ENCODE measurements at places on chromosomes 12 and 14.
A peak's percentile ranks its signal among the peaks of the same experiment; 100 is the strongest.

GRCh38 chr12:124190312-124191023 is 104.4 kb upstream of the RFLNA start:
- DNase-seq: no peak

DNA sequence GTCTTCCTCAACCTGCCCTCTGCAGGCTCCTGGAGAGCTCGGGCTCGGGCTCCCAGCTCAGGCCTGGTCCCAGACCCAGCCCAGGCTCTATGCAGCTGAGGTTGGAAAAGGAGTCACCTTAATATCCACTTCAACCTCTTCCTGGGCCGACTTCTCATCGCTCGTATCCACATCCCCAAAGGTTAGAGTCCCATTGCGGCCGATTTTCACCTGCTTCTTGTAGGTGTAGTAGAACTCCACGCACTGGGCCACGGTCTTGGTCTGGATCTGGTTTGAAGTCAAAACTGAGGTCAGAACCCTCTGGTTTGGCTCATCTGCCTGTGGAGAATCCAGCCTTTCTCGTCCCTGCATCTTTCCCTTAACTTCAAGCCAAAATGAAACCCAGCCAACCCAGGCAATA is 8.4 kb upstream of the PNMA1 start:
- no peak for DNase-seq

DNA sequence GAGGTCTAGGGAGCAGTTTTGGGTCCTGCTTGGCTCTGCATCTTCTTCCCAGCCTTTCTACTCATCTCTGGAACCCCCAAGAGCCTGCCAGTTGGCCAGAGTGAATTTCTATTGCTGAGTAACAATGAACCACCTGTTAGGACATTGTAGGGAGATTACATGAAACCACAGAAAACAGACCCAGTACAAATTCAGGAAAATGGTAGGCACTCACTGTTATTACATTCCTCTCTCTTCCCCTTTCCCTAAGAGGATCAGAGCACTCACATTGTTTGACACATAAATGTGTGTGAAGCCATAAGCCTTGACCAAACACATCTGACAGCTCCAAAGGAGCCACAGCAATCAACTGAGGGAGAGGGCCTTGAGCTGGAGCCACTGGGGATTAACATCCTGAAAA is 216.1 kb downstream of the TMEM132D start:
- DNase-seq: no peak

GRCh38 chr12:127113945-127114344 is 1153.0 kb upstream of the TMEM132C start:
- DNase-seq: no peak

GRCh38 chr14:75969891-75970290 is 11.9 kb downstream of the TGFB3 start:
- no peak for DNase-seq

DNA sequence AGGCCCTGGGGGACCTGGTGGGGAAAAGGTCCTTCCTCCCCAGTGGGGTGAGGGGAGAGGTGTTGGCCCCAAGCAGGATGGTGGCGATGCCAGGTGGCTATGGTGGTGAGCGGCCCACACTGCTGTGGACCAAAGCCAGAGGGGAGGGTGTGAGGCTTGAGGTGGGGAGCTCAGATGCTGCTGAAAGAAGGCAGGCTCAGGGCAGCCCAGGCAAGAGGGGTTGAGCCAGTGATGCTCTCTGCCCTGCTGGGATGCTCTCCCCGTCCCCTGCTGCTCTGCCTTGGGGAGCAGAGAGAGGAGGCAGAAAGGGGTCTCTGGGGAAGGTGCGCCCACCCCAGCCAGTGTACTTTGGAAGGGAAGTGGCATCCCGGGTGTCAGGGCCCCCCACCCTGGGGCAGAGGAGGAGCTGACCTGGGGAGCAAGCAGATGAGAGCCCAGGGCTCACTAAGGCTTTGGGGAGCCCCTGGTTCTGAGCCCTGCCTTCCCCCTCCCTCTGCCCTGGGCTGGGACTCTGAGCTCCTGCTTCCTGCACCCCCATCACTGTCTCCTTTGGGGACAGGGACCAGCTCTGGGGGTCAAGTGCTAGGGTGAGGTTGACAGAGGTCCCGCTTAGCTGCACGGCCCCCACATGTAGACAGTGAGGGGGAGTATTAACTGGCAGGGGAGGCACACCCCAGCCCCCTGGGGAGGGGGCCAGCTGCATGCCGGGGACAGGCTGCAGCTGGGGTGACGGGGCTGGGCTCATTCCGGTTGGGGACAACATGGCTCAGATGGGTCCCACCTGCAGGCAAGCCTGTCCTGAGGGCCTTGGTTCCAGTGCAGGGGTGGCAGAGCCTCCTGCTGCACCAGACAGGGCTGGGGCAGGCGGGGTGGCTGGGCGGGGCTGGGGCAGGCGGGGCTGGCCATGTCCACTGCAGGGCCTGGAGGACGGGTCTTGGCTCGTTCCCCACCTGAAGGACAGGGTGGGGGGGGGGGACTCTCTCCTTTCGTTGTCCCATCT is 124.4 kb downstream of the KIF26A start:
- DNase-seq: peak; percentile 1

DNA sequence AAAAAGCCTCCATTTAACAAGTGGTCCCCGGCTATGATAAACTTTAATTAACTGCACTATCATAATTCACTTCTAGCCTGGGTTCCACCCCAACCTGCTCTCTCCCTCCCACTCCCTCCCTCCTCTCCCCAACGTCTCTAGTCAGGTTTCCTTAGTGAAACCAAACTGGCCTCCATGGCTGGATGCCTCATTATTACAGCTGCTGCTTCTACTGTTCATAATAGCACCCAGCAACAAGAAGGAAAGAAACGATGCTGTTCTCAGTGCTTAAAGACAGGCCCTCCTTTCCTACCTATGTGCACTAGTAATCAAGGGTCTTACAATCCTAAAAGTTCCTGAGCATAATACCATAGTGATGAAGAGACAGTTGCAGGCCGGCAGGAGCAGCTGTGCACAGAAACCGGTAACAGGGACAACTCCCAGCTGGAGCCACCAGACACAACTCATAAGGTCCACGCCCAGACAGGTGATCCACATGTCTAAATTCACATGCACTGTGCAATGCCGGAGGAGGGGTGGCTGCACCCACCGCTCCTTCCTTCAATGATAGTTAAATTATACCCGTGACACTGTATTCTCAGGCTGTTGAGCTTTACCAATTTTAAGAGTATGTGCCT is 6.2 kb downstream of the IRF2BPL start:
- no peak for DNase-seq

DNA sequence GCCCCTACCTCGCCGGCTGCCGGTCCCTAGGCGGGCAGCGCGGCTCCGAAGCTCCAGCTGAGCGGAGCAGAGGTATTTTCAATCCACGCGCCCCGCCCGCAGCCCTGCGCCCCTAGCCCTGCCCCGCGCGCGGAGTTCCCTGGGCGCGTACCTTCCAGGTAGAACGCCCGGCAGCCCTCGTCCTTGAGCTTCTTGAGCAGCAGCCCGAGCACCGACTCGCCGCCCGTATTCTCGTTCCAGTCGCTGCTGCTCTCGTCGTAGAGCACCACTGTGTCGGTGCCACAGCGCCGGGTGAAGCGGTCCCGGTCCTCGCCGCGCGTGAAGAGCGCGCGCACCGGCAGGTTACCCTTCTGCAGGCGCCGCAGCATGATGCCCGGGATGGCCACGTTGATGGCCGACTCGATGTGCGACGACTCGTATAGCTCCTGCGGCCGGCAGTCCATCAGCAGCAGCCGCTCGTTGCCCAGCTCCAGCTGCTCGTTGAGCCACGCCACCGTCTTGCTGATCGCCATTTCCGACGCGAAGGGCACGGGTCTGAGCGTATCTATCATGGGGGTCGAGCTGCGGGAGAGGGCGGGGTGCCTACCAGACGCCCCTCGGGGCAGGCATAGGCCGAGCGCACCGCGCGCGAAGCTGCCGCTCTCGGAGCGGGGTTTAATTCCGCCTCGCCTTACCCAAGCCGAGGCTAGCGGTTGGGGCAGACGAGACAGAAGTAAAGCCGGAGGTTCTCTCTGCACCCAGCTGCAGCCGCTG is 636 bp downstream of the DUSP6 start:
- peak; percentile 37 for DNase-seq

DNA sequence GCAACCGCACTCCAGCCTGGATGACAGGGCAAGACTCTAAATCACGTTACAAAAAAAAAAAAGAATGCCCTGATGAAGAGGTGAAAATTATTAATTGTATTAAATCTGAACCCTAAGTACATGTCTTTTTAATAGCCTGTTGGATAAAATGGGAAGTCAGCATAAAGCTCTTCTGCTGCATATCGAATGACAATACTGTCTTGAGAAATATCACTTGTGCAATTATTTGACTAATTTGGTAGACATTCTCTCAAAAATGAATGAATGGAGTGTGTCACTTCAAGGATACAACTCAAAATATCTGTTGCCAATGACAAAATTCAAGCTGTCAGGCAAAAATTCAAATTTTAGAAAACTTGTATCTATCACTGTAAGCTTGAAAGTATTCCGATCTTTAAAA is 38.9 kb downstream of the DNAI7 start:
- DNase-seq: no peak

- no peak for DNase-seq
Observed at GRCh38 chr12:66063916-66064315, 66.6 kb downstream of the LLPH start.

- DNase-seq: no peak
Observed at GRCh38 chr12:101491329-101491728, 16.2 kb downstream of the SPIC start.

- DNase-seq: peak; percentile 72
Observed at GRCh38 chr14:20632831-20633691, 8.4 kb downstream of the OR6S1 start.

- DNase-seq: no peak
Observed at GRCh38 chr14:68756000-68756481, 36.8 kb downstream of the ZFP36L1 start.

- DNase-seq: no peak
Observed at GRCh38 chr12:19647806-19648556, 208.7 kb downstream of the AEBP2 start.

- peak; percentile 32 for DNase-seq
Observed at GRCh38 chr12:110501399-110501751, 536 bp downstream of the VPS29 start.

DNA sequence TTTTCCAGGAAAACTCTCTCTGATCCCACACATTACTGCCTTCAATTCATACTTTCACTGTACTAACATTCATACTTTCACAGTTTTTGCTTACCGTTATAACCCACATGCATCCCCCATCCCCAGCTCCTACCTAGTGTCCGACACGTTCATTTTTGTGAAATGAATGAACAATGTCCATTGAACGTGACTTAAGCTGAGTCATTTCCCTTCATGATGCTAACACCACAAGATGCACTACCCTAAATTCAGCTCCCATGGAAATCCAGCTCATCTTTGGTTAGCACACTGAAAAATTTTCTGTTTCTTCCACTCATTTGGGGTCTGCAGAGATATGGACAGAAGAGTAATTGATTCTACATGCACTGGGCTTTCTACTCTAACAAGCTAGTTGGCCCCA is 84.7 kb downstream of the GALNT4 start:
- no peak for DNase-seq

DNA sequence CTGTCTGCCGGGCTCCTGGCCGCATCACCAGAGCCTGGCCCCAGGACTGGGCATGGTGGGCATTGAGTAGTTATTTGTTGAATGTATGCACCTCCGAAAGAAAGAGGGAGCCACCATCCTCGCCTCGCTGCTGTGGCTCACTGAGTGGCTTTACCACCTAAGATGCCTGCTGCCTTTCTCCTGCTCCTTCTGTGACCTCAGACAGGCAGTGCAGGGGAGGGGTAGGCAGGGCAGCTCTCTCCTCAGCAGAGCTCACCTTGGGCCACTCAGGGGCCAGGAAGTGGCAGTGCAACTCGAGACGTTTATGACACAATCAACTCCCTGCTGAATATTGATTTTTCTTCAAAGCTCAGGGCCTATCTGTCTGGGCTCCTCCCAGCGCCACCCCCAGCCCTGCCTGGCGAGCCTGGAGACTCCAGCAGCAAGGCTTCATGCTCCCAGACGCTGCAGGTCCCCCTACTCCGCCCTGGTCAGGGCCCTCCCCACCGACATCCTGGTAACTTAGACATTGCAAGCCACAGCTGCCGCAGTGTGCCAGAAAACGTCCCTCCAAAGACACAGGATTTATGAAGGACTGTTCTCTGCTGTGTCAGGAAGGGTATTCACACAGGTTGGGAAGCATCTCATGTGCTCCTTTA is 84.3 kb upstream of the DIO3 start:
- DNase-seq: no peak

- no peak for DNase-seq
Observed at GRCh38 chr12:41486718-41487117, 298.6 kb downstream of the PDZRN4 start.

DNA sequence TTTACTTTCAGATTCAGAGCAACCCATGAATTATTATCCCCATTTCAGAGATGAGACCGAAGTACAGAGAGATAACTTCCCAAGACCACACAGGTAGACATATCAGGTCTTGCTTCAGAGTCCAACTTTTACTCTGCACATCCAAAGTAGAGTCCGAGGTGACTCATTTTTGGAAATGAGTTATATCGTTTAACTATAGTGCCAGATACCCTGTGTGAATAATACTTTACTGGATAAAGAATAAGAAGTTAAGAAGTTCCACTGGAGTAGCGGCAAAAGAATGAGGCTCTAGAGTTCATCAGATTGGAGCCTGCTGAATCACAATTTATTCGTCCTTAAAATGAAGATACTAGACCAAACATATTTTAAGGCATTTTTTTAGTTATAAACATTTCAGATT is 124.7 kb downstream of the EPS8 start:
- DNase-seq: no peak

DNA sequence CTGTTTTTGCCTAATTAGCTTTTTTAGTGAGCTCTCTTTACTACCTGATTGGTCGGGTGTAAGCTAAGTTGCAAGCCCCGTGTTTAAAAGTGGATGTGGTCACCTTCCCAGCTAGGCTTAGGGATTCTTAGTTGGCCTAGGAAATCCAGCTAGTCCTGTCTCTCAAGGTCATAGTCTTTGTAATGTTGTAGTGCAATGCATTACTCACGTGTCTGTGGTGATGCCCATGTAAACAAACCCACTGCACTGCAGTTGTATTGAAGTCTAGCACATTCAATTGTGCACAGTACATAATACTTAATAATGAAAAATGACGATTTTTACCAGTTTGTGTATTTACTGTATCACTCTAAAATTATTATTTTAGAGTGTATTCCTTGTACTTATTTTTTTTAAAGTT is 335.5 kb downstream of the NUAK1 start:
- no peak for DNase-seq

DNA sequence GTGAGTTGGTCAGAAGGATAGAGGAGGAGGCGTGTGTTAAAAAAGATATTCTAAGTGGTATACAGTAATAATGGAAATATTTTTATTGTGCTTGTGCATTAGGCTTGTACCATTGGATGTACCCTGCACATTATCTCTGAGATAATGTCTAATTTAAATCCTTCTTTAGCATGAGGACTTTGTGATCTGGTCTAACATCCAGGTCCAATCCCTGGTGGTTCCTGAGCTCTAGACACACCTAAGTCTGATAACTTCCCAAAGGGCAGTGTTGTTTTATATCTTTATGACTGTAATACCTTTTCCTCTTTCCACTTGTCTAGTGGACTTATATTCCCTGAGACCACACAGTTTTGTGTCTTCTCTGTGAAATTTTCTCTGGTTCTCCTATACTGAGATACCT is 20.6 kb downstream of the PRPF39 start:
- DNase-seq: no peak

DNA sequence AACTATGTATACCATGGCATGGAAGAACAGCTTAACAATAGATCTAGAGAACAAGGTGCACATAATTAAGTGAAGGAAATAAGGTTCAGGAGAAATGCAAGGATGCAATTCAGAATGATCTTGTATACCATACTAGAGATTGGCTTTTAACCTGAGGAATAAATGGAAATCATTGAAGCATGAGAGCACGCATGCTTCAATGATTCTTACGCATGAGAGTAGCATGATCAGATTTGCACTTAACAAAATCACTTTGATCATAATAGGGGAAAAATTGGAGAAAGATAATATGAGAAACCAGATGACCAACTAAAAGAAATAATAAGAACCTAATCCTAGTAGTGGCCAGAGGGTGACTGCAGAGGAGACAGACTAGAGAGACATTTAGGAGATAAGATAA is 133.3 kb upstream of the FSCB start:
- no peak for DNase-seq

Data from stimulated activated CD4-positive, alpha-beta T cell treated with anti-CD3 and anti-CD28 coated beads, Interleukin-4, amount 100 ng/mL, for 24 hours (primary cell).